ENCODE measurements at places on chromosomes 1 and 21. TPM values are rescaled to one million over a fixed set of nuclear protein-coding genes. Genes with fewer than 3 reads are reported as not detected.

Gene SASS6
- total RNA-seq, result 5.4 TPM

Gene PYHIN1
- not detected for total RNA-seq

Gene ATAD3C
- not detected for total RNA-seq

Gene SPATA46
- total RNA-seq, result not detected

Gene PGLYRP4
- not detected for total RNA-seq

Gene FMO1
- 0.28 TPM for total RNA-seq

Gene KCNJ15
- 0.38 TPM for total RNA-seq

Gene CLCNKA
- total RNA-seq, result not detected

Gene TEKT2
- total RNA-seq, result 0.28 TPM
